ENCODE measurements at places on chromosomes 12 and 14.

- DNase-seq: no peak
Observed at GRCh38 chr12:38144601-38145436, 171.8 kb upstream of the ALG10B start.

DNA sequence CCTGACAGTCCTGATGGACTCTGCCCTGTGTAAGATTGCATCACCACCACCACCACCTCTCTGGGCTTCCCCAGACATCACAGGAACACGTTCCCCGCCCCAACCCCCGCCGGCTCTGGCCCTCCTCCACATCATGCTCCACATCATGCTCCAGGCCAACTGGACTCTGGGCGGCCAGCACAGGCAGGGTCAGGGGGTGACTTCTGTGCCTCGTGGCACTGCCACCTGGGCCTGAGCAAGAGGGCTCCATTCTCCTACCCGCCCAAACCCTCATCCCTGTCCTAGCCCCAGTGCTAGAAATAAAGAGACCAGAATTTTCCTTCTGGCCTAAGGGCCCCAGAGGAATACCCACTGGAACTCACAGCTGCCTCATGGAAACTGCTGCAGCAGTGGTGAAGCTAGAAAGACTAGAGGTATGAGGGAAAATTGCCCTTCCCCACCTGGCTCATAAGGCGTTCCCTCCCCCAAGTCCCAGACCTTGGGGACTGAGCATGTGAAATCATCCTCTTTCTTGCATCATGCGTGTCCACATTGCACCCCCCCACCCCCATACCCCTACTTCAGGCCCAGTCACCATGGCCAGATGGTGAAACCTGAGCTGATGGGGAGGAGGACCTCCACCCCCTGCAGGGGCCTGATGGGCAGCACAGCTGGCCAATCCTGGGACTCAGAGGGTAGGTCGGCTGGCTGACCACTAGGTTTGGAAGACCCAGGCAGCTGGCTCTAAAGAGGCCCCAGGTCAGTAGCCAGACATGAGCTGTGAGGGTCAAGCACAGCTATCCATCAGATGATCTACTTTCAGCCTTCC, at the start of gene INHBE:
Gene INHBE, plus strand, starts transcription at position 742 of the 808 bp plus-strand sequence. CDS start 230 bp downstream, outside the sequence.
- DNase-seq: no peak

DNA sequence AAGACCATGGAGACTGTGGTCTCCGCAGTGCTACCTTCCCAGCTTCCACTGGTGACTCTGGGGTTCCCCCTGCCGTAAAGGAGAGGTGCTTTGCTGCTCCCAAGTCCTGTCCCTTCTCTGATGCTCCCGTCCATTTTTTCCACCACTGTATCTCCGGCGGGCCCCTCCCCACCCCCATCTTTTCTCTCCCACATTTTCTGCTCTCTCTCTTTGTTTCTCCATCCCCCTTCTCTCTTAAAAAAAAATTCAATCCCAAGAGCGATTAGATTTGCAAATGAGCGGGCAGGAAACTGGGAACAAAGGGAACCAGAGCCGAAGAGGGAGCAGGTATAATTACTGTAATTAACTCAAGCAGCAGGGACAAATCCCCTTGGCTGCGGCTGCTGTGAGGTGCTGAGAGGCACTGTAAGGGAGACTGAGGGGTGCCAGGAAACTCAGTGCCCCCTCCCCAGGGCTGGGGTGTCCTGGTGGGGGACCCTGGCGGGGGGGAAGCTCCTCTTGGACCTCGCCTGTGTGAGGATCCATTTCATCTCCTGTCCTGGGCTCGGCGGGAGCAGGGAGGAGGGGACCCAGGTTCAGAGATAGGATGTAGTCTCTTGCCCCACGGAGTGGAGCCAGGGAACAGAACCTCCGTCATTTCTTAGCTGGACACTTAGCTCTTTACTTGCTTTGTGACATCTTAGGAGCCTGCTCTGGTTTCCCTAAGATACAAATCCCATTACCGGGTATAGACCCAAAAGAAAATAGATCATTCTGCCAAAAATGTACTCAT, 140.4 kb upstream of the NRXN3 start:
- no peak for DNase-seq

GRCh38 chr12:130831246-130831645, 7.8 kb downstream of the STX2 start:
- no peak for DNase-seq

DNA sequence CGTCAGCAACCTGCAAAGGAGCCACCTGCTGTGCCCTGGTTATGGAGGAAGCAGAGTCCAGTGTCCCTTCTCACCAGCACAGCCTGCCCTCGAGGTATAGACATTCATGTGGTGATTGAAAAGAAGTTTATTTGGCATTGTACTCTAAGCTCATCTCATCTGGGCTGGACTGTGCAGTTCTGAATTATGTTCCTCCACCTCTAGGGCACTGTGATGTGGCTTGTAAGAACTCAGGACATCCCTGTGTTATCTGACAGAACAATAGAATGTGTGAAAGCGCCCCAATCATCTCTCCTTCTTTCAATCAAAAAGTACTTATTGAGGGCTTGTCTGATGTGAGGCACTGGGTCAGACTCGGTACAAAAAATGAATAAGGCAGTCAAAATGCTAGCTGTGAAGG, 140.1 kb downstream of the DHRS2 start:
- DNase-seq: no peak

- DNase-seq: peak; percentile 92
Observed at GRCh38 chr12:49018261-49019119, at the start of gene PRKAG1. TSS of gene PRKAG1 (minus strand) at chr12:49018776. CDS start at chr12:49018740, 36 bp downstream.

DNA sequence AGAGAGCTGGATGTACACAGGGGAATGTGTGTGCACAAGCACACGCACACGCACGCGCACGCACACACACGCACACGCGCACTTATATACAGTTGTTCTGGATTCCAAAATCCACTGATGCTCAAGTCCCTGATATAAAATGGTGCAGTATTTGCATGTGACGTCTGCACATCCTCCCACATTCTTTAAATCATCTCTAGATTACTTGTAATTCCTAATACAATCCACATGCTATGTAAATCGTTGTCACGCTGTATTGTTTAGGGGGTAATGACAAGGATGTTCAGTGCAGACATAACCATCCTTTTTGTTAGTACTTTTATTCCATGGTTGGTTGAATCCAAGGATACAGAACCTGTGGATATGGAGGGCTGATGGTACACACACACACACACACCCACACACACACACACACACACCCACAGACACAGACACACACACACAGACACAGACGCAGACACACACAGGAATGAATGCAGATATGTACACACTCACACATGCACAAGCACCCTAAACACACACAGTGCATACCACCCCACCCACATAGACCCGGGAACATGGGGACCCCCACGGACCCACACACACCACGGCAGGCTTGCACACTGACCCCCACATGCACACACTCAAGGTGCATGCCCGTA, 188.5 kb upstream of the PRMT8 start:
- no peak for DNase-seq

DNA sequence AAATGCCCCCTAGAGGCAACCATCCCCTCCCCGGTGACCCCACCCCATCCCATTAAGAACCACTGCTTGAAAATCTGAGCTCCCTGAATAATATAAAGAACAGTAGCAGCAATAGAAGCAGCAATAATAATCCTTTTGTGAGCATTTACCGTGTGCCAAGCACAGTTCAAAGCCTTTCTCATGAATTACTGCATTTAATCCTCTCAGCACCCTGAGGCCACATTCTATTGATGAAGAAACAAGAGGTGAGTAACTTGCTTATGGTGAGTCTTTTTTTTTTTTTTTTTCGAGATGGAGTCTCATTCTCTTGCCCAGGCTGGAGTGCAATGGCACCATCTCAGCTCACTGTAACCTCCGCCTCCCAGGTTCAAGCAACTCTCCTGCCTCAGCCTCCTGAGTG, 65.0 kb downstream of the KCNK10 start:
- DNase-seq: no peak

- DNase-seq: no peak
Observed at GRCh38 chr12:1173781-1174617, 183.0 kb downstream of the ERC1 start.

- no peak for DNase-seq
Observed at GRCh38 chr14:106556665-106557289, 1030.4 kb downstream of the TMEM121 start.

DNA sequence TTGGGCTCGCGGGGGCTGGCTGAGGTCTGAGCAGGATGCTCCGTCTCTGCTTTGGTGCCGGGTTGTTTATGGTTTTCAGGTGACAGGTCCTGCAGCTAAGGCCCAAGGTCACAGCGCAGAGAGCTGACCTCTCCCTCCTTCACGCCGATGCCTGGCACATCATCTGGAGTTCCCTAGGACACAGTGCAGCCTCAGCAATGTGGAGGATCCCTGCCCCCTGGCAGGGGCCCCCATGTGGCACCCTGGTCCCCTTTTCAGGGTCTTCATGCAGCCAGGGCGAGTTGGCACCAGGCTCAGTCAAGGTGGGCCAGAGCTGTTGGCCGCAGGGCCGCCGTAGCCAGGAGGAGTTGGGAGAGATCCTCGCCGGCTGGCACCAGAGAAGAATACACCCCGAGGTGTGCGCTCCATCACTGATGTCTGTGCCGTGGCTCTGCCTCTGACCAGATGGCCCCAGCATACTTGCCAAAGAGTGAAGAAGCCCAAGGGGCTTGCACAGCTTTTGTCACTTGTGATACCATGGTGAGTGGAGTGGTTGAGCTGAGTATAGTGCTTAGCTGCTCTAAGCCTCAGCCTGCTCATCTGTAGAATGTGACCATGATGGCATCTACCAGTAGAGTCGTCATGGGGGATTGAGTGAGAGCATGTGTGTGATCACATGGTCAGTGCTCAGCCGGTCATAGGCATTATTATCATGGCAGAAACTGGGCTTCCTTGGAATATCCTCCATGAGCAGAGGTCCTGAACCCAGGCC, 11.0 kb downstream of the TPCN1 start:
- DNase-seq: no peak

DNA sequence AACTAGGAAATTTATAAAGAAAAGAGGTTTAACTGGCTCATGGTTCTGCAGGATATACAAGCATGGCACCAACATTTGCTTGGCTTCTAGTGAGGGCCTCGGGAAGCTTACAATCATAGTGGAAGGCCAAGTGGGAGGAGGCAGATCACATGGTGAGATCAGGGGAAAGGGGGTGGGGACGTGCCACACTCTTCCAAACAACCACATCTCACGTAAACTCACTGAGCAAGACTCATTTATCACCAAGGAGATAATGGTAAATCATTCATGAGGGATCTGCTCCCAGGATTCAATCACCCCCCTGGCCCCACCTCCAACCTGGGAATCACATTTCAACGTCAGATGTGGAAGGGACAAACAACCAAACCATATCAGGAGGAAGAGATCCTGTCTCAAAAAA, 35.8 kb downstream of the NUMB start:
- DNase-seq: no peak

- no peak for DNase-seq
Observed at GRCh38 chr12:62346817-62347216, 86.6 kb downstream of the USP15 start.

DNA sequence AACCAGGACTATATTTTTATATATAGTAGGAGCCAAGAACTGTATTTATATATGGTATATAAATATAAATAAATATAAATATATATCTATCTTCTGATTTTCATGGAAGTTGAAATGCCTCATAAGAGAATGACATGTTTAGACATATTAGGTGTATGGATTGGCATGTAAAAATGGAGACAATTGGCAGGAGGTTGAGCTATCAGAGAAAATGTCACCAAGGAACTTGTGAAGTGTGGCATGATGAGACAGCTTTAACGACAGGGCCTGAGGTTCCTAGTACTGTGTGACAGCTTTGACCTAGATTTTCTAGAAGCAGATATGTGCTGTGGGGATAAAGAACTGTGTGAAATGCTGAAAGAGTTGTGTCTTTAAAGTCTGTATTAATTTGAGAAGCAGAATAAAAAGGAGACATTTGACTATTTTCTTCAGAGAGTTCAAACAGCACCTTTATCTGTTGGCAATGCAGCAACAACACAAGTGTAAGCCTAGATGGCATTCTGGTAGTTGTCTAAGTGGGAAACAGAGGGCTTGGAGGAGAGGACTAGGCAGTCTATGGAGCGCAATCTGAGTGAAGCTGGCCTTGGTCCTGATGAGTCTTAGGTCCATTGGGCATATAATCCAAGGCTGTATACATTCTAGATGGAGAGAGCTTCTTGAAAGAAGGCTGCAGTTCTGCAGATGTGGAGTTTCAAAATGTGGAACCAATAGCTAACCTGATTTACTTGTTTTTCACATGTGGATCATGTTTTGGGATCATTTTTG, 47.7 kb upstream of the MDGA2 start:
- no peak for DNase-seq

DNA sequence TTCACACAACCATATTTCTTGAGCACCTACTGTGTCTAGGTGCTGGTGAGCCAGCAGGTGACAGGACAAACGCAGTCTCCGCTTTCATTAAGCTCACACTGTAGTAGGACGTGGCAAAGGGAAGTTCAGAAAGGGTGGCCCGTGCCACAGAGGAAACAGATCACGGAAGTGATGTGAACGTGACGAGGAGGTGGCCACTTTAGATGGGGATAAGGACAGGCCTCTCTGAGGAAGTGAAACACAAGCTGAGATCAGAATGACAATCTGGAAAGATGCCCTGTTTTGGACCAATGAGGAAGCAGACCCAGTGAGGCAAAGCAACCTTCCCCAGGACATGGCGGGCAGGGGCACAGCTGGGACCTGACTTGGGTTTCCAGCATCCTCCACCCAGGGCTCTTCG, 127.4 kb upstream of the PRMT8 start:
- DNase-seq: no peak

DNA sequence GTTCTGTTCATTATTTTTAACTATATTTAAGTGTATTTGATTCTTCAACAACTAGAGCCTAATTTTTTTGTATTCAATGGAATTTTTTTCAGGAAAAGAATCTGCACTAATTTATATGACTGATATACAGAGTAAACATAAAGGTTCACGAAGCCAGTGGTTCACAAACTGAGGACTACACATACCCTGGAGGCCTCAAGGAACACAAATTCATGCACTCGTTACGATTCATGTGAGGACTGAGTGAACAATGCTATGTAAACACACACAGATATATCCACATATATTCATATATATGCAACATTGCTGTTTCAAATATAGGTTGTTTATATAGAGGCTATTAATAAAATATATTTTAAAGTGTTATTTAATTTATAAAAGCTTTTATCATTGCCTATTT, 137.8 kb downstream of the PHLDA1 start:
- no peak for DNase-seq

GRCh38 chr12:47736216-47736615, 10.9 kb upstream of the ENDOU start:
- DNase-seq: no peak

- no peak for DNase-seq
Observed at GRCh38 chr12:40262657-40263056, 37.9 kb downstream of the LRRK2 start.

DNA sequence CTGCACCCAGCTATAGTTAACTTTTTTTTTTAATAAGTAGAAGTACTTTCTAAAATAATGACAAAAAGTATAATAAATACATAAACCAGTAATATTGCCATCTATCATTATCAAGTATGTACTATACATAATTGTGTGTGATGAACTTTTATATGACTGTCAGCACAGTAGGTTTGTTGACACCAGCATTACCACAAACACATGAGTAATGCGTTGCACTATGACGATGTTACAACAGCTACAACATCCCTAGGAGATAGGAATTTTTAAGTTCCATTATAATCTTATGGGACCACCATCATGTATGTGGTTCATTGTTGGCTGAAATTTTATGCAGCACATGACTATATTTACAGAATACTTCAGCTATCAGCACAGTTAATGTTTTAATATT, 62.9 kb upstream of the VSX2 start:
- DNase-seq: no peak

Data from D721Med (cell line).